ENCODE measurements at places on chromosomes 11 and 22. TPM values are rescaled to one million over a fixed set of nuclear protein-coding genes. Genes with fewer than 3 reads are reported as not detected.

DNA sequence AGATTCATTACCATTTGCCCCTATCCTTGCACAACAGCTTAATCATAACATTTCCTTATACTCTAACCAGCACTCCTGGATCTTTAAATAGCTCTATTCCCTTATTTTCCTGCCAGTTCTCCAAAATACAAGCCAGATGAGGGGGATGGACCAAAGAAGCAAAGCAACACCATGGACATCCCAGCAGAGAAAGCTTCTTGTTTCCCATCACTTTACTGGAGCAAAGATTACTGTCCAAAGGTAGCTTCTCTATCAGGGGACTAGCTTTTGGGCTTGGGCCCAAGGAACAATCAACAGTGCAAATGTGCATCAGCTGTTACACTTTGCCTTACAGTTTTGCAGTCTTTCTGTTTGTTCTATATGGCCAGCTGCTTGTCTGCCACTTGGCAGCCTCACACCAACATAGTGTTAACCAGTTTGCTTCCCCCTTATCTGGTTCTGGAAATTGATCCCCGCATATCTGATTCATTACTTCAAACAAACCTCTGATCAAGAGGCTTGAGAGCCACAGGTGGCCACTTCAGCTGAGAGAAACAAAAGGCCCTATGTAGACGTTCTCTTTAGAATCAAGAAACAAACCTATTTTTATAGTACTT is 814.3 kb downstream of the METTL15 start:
- no peak overlapping the region for H3K4me3 ChIP-seq
- no peak overlapping the region for H3K27ac ChIP-seq
- no peaks in the 10 kb centered on the region for H3K27me3 ChIP-seq
- no peaks in the 10 kb centered on the region for H3K36me3 ChIP-seq

PRRG4 gene
- not detected for total RNA-seq

FAM83F gene
- not detected for total RNA-seq

- H3K36me3 ChIP-seq = no peaks in the 10 kb centered on the region
- no peak overlapping the region for H3K27ac ChIP-seq
- H3K4me3 ChIP-seq = no peak overlapping the region
- H3K27me3 ChIP-seq = peaks cover 4% of the 10 kb centered on the region
- DNase-seq = no peak
Measured at GRCh38 chr11:45079943-45080719, 66.3 kb upstream of the PRDM11 start.

GRCh38 chr11:121486054-121486453 is 33.3 kb upstream of the SORL1-AS1 start:
- H3K27me3 ChIP-seq = no peaks in the 10 kb centered on the region
- no peaks in the 10 kb centered on the region for H3K4me1 ChIP-seq
- no peak overlapping the region for H3K27ac ChIP-seq
- H3K36me3 ChIP-seq = no peaks in the 10 kb centered on the region
- no peak for DNase-seq
- no peak overlapping the region for H3K4me3 ChIP-seq

- no peaks in the 10 kb centered on the region for H3K27me3 ChIP-seq
- H3K36me3 ChIP-seq = no peaks in the 10 kb centered on the region
- H3K4me3 ChIP-seq = no peak overlapping the region
- DNase-seq = no peak
Measured at GRCh38 chr11:1896468-1896867, 4.8 kb upstream of the PRR33 start.

PARVG gene
- not detected for total RNA-seq

GRCh38 chr11:24819863-24820434 is 323.1 kb downstream of the LUZP2 start:
- H3K27me3 ChIP-seq = no peaks in the 10 kb centered on the region
- H3K4me1 ChIP-seq = no peaks in the 10 kb centered on the region
- H3K4me3 ChIP-seq = no peak overlapping the region
- no peaks in the 10 kb centered on the region for H3K36me3 ChIP-seq
- no peak for DNase-seq

GRCh38 chr11:131145791-131146190 is 224.6 kb upstream of the NTM start:
- no peaks in the 10 kb centered on the region for H3K36me3 ChIP-seq
- no peaks in the 10 kb centered on the region for H3K4me1 ChIP-seq
- no peaks in the 10 kb centered on the region for H3K27me3 ChIP-seq
- no peak overlapping the region for H3K4me3 ChIP-seq
- no peak overlapping the region for H3K27ac ChIP-seq

GRCh38 chr22:38718414-38718813 is 12.7 kb downstream of the GTPBP1 start:
- H3K4me3 ChIP-seq = no peak overlapping the region
- no peaks in the 10 kb centered on the region for H3K27me3 ChIP-seq
- H3K4me1 ChIP-seq = peaks cover 14% of the 10 kb centered on the region
- DNase-seq = peak; percentile 89
- H3K27ac ChIP-seq = peak overlapping the region; percentile 23

ABCC8 gene
- not detected for total RNA-seq

FGF3 gene
- total RNA-seq = not detected

DNA sequence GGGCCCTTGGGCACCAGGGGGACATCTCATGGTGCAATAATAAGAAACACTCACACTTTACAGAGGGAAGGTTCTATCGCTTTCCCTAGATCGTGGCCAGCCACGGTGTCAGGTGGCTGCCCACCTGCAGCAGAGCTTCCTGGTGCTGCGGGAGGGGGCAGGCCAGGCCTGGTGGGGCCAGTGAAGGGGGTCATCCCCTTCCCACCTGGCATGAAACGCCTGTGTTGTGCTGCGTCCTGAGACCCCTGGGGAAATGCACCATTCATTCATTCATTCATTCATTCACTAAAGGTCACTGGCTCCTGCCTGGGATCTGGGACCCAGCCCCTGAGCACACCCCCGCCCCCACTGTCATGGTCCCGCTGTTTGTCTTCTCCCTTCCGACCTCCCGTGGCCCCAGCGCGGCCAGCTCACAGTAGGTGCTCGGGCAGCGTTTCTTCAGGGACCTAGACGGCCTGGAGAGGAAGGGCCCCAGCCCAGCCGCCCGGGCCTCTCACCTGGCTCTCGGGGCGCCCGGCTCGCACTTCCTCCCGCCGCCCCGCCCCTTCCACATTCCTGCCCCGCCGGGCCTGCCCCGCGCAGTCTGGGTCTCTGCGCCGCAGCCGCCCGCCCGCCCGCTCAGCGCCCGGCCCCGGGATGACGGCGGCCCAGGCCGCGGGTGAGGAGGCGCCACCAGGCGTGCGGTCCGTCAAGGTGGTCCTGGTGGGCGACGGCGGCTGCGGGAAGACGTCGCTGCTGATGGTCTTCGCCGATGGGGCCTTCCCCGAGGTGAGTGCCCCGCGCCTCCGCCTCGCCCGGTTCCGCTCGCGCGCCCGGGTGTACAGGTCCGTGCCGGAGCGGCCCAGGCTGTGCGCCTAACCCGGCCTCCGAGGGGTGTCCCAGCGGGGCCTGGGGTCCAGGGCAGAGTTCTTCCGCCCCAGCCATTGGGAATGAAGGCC is at the start of gene RHOD:
RHOD (plus strand) TSS at position 581 of the 938 bp plus-strand sequence; CDS start at position 637, 56 bp downstream.
- no peaks in the 10 kb centered on the region for H3K36me3 ChIP-seq
- H3K27me3 ChIP-seq = no peaks in the 10 kb centered on the region
- DNase-seq = no peak
- peaks cover 28% of the 10 kb centered on the region for H3K4me1 ChIP-seq

GRCh38 chr11:97516688-97517087 is 1126.9 kb downstream of the JRKL start:
- H3K36me3 ChIP-seq = no peaks in the 10 kb centered on the region
- no peak overlapping the region for H3K4me3 ChIP-seq
- no peak for DNase-seq
- H3K27ac ChIP-seq = no peak overlapping the region

DNA sequence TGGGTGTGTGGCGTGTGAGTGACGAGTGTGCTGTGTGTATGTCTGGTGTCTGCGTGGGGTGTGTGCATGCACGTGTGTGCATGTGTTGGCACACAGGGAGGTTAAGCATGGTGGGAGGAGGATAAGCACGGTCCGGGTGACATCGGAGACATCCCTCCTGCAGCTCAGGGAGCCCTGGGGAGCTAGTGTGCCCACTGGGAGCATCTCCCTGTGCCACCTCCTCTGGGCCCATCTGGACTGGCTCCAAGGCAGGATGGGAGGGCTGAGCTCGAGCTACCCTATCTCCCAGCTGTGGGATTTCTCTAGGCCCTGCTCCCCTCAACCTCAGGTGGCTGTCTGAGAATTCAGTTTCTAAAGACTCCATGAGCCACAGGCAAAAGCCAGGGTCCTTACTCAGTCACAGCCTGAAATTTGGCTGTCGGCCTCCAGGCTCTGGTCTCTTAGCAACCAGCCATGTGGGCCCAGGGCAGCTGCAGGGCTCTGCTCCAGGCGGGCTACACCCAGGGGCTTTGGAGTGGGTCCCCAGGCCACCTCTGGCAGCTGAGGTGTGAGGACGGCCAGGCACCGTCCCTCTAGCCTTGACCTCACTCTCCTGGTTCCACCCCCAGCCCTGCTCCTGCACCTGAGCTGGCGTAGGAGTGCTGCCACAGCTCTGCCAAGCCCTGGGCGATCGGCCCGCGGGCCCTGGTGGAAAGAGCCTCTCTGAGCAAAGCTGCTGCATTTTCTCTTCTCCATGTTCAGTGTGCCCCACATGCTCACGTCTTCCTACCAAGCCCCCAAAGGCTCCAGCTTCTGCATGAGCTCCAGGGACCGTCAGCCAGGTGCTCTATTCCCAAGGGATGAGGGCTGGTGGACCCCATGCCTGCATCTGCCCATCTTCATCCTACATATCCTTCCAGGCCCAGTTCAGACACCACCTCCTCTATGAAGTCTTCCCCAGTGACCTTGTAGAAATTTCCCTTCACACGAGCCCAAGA is 39.7 kb downstream of the RTL6 start:
- H3K36me3 ChIP-seq = no peaks in the 10 kb centered on the region
- DNase-seq = no peak
- H3K4me1 ChIP-seq = no peaks in the 10 kb centered on the region
- no peak overlapping the region for H3K4me3 ChIP-seq

- no peak overlapping the region for H3K27ac ChIP-seq
- H3K4me3 ChIP-seq = no peak overlapping the region
- DNase-seq = no peak
- H3K27me3 ChIP-seq = no peaks in the 10 kb centered on the region
- H3K36me3 ChIP-seq = no peaks in the 10 kb centered on the region
Measured at GRCh38 chr11:70769106-70769505, 370.8 kb downstream of the CTTN start.

DNA sequence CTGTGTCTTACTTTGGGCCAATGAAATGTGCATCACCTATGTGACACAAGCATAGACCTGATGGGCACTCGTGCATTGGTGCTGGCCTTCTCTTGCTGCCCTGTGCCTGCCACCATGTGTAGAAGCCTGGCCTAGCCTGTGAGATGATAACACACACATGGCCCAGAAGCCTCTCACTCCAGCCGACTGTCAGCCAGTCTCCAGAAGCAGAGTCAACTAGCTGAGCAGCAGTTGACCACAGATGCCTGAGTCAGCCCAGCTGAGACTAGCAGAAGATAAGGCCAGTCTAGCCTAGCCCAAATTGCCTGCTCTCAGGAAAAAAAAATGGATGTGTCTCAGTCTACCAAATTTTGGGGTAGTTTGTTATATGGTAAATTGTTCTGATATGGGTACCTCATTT is 46.2 kb downstream of the CSNK2A3 start:
- H3K4me1 ChIP-seq = no peaks in the 10 kb centered on the region
- no peaks in the 10 kb centered on the region for H3K27me3 ChIP-seq
- no peaks in the 10 kb centered on the region for H3K36me3 ChIP-seq
- H3K27ac ChIP-seq = no peak overlapping the region
- no peak for DNase-seq

GRCh38 chr11:55345306-55345705 is 2.3 kb downstream of the OR4A16 start:
- H3K36me3 ChIP-seq = no peaks in the 10 kb centered on the region
- H3K4me1 ChIP-seq = no peaks in the 10 kb centered on the region
- no peak overlapping the region for H3K27ac ChIP-seq
- DNase-seq = no peak
- H3K4me3 ChIP-seq = no peak overlapping the region

IPO7 gene
- 49.2 TPM for total RNA-seq

Data from SJSA1 (cell line).